HEK293T (cell line): ENCODE measurements at places on chromosomes 1 and 21.

GRCh38 chr1:227728059-227728891 lies 6.8 kb downstream of the JMJD4 start:
- DNase-seq = peak; percentile 90

DNA sequence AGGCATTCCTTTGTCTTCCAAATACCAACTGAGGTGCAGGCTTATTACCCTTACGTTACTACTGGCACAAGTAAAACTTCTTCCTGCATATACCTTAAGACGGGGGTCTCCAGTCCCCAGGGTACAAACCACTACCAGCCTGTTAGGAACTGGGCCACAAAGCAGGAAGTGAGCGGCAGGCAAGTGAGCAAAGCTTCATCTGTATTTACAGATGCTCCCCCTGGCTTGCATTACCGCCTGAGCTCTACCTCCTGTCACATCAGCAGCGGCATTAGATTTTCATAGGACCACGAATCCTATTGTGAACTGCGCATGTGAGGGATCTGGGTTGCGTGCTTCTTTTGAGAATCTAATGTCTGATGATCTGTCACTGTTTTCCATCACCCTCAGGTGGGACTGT lies 113.1 kb downstream of the SLC45A1 start:
- DNase-seq = no peak

DNA sequence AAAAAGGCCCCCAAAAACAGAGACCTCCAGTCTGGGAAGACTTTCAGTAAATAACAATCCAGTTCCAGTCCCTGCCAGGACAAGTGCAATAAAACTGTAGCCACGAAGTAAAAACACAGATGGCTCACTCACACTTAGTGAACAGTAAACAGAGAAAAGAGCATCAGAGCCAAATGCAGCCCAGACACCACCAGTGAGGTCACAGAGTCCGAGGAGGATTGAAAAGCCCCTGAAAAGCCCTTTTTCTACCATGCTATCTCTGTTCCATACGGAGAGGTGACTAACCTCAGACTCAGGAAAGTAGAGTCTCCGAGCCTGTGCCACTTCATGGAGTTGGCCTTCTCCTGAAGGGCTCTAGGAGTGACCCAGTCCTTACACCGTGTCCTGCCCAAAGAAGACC lies 84.5 kb downstream of the COLGALT2 start:
- DNase-seq = no peak

DNA sequence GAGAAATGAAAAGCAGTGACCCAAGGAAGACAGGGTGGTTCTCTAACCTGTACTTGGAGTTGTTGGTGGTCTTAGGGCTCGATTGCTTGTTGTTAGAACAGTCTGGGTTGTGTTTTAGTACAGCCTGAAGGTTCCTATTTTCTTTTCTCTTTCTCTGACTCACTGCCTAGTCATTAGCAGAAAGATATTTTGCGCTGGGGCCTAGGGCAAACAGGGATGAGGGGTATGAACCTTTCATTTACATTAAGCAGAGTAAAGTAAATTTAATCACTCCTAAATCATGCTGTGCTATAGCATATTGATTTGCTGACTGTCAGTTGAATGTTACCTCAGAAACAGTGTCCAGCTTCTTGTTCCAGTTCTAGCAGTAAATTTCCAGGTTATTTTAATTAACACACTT lies 197.2 kb downstream of the RWDD3 start:
- DNase-seq = no peak

- DNase-seq = peak; percentile 19
These were observed 33.7 kb downstream of the MRPL39 start for GRCh38 chr21:25573409-25574206.

DNA sequence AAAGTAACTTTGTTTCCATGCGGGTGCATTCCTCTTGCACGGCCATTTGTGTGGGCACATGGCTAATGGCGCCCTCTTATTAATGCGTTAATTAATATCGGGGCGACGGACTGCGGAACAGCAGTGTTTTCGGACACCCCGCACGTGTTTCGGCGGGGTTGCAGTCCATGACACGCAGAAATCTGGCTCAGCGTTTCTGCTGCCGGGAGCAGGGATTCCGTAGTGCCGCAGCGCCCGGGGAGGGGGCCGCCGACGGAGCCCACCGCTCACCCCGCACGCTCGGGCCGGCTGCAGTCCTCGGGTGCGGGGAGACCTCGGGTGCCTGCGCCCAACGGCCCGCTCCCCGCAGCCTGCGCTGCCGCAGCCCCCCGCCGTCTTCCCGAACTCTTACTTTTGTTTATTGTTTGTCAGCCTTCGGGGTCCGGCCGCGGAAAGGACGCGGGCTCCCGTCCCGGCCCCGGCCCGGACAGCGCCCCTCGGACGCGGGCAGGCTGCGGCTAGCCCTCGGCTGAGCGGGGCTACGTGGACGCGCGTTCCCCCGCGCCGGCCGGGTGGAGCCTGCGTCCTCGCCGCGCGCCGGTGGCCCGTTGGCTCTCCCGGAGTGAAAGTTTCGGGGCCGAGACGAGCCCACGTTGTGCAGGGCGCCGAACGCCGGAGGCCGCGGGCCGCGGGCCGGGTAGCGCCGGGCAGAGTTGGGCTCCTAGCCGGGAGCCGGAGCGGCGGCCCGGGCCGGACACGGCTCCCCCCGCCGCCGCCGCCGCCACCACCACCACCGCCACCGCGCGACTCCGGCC lies 849 bp downstream of the NFIA start:
- peak; percentile 48 for DNase-seq

- DNase-seq = peak; percentile 68
These were observed 54.3 kb upstream of the HNRNPU start for GRCh38 chr1:244918421-244919319.

GRCh38 chr1:54256522-54257345 lies 56.8 kb downstream of the MRPL37 start:
- no peak for DNase-seq

DNA sequence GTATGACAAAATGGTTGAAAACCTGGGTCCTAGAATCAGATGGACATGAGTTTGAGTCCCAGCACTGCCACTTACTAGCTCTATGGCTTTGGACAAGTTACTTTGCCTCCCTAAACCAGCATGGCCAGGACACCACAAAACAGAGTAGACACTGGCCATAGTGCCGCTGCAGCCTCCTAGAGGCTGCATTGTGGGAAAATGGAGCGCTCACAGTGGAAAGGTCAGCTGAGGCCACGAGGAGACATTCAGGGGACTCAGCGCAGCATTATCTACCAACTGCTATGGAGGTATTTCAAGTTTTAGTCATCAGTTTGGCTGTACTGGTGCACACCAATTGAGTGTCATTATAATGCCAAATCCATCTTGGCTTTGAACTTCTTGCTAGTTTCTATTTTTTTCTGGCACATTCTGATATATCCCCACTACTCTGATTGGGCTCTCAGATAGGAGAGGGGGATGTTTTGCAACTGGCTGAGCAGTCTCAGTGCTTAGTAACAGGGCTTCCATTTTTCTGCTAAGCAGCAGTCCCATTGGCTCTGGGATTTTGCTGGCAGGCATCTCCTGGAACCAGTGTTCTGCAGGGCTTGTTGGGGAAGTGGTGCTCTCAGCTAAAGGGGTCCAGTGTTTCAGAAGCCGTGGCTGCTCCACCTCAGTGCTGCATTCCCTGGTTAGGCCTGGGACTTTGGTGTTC lies 16.2 kb downstream of the NT5C1A start:
- DNase-seq = no peak

- DNase-seq = no peak
These were observed 34.0 kb upstream of the GADD45A start for GRCh38 chr1:67651031-67651430.

DNA sequence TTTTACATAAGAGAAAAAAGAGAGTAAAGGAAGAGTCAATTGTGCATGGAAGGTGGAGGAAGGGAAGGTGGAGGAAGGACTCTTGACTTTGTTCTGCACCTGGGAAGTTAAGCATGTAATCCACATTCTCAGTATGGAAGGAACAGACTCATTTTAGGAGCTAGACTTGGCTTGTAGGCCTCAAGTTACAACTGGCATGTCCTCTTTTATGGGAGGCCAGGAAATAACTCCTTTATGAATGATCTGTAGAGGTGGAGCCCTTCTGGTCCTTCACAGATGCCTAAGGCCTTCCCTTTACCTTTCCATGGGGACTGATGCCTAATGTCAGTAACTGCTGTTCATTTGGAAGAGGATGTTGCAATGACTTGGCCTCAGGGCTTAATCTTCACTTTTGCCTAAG lies 29.4 kb upstream of the CCSAP start:
- no peak for DNase-seq

- no peak for DNase-seq
These were observed 20.8 kb downstream of the TSEN15 start for GRCh38 chr1:184072376-184072775.

GRCh38 chr1:12172042-12172851 lies 5.5 kb downstream of the TNFRSF1B start:
- DNase-seq = no peak

DNA sequence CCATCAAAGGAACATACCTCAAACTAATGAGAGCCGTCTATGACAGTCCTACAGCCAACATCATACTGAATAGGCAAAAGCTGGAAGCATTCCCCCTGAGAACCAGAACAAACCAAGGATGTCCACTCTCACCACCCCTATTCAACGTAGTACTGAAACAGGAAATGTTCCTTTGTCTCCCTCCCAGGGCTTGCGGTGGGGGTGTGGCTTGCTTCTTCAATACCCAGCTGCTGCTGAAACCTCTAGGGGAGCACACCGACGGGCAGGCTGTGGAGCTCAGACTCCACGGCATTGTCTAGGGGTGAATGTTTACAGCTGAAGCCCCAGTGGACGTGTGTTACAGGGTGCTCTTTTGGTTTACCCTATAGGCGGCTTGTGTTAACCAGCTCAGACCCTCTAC lies 30.5 kb upstream of the B3GALT2 start:
- DNase-seq = no peak

- DNase-seq = no peak
These were observed 12.7 kb upstream of the HYI start for GRCh38 chr1:43466403-43466802.

DNA sequence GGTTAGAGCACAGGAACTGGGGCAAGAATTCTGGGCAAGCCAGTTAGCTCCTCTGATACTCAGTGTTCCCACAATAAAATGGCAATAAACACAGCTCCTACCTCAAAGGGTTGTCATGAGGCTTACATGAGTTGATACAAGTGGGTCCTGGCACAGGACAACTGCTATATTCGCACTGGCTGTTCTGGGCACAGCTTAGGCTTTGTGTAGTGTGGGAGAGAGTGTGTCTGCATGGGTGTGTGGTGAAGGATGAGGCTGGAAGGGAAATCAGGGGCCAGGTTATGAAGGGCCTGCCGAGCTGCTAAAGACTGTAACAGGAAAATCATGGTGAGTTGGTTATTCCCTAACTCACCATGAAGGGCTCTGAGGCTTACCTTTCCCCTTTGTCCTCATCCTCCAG lies 18.7 kb downstream of the ETV3 start:
- no peak for DNase-seq

- no peak for DNase-seq
These were observed 9.3 kb upstream of the SLX9 start for GRCh38 chr21:44930543-44930981.

- DNase-seq = no peak
These were observed 3.3 kb downstream of the KLHL21 start for GRCh38 chr1:6599141-6599975.

GRCh38 chr1:152118915-152119314 lies 3.7 kb upstream of the TCHH start:
- DNase-seq = no peak

DNA sequence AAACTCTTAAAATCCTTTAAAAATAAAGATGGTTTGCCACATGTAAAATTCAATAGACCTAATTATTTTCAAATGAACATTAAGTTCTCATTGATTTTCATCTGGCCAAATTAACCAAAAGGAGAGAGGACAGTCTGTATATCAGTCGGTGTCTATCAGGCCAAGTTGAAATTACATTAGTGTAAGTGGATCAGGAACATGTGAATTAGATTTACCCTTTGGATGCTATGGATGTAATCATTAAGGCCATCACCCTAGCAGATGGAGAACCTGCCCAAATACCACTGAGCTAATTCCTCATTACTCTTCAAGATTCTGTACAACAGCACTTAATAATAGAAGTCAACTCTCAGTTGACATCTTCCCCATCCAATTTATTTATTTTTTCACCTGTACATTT lies 29.5 kb upstream of the DPT start:
- no peak for DNase-seq

DNA sequence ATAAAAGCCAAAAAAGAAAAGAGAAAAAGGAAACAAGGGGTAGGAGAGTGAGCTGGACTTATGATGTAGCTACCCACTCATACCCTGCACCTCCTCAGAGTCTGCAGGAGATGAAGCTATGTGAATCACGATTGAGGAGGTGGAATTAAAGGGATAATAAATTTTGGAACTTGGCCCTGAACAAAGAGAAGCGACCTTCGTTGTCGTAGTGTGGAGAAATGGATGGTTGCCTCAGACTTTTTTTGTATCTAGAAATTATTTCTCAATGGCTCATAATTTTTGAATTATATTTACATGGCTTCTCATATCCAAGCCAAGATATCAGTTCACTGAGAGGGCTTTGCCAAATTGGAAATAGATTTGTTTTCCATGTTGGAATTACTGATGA lies 37.8 kb upstream of the SIPA1L2 start:
- DNase-seq = no peak

DNA sequence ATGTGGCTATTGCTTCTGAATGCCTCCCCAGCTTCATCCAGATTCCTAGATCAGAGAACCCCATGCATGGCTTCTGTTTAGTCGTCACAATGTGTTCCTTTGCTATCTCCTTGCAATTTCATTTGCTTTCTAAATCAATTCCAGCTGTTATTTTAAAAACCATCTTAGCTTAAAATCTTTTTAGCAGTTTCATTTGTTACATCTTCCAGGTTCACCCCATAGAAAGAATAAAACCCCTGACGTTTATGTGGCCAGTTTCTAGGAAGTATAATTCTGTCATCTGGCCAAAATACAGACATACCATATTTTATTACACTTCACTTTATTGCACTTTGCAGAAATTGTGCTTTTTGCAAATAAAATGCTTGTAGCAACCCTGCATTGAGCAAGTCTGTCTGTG lies 278.4 kb downstream of the PTPRC start:
- DNase-seq = no peak

- DNase-seq = no peak
These were observed 7.5 kb downstream of the DYRK1A start for GRCh38 chr21:37374027-37374426.

DNA sequence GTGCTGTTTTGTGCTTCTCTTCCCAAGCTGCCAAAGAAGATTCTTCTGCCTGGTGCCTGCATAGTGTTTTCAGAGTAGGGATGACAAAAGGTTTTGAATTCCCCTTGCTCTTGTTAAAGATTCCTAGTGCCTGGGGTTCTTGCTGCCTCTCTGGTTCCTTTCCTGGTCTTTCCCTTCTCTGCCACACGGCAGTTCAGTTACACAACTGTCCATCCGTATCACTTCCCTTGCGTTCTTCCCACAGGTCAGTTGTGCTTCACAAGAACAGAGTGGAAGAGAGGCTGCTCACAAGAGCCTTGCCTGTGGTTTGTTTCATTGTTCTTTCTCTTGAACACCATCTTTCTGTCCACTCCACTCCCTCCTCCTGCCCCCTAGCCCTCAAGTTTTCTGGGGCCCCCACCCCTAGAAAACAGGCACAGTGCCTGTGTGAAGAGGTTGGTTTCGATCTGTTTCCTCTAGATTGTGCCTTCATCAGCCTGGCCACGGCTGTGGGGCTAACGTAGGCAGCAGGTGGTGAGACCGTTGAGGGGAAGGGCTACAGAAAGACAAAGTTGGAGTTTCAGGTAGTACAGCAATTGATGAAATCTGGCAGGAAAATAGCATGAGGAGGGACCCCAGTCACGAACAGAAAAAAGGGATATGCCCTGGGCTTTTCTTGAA lies 5.8 kb downstream of the VASH2 start:
- DNase-seq = no peak

- DNase-seq = no peak
These were observed 455.1 kb upstream of the ZP4 start for GRCh38 chr1:238345837-238346236.
